ENCODE measurements at places on chromosomes 4 and X.
A peak's percentile ranks its signal among the peaks of the same experiment; 100 is the strongest.

GRCh38 chrX:55201930-55202579 lies 18.1 kb upstream of the PAGE5 start:
- no peak for DNase-seq

GRCh38 chrX:79162076-79162475 lies 17.6 kb downstream of the GPR174 start:
- DNase-seq: no peak

DNA sequence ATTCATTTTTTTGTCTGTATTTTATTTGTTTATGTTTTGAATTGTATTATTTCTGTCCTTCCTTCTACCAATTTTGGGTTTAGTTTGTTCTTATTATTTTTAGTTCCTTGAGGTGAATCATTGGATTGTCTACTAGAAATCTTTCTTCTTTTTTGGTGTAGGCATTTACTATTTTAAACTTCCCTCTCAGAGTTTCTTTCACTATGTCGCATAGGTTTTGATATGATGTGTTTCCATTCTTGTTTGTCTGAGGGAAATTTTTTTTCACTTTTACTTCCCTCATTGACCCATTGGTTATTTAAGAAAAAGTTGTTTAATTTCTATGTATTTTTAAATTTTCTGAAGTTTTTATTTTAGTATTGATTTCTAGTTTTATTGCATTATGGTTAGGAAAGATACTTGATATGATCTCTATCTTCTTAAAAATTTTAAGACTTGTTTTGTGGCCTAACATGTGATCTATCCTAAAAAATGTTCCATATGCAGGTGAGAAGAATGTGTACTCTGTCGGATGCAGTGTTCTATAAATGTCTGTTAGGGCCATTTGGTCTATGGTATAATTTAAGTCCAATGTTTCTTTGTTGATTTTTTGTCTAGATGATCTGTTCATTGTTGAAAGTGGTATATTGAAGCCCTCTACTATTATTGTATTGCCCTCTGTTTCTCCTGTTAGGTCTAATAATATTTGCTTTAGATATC lies 68.8 kb downstream of the IL15 start:
- no peak for DNase-seq

DNA sequence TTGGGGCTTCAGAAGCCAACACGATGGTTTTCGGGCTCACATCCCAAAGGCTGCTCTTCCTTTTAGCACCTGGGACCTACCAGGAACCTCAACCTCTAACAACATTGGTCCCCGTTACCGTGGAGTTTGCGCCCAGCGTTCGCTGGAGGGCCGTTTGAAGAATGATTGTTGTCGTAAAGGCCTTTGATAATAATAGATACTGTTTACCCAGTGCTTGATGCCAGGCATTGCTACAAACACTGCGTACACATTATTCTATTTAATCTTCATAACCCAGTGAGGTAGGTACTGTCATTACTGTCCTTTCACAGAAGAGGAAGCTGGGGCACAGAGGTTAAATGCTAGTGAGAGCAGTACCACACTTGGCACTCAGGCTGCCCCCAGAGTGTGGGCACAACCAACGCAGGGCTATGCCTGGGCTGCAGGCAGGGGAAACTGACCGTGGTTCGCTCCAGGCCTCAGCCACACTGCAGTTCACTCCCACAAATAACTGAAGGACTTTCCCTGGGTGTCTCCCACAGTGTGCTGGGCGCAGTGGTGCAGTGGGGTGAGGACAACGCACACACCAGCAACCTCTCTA lies 1.0 kb upstream of the ACSL1 start:
- peak; percentile 50 for DNase-seq

GRCh38 chr4:39312816-39313215 lies 53.3 kb downstream of the RFC1 start:
- DNase-seq: no peak

GRCh38 chr4:82618103-82618720 lies 56.4 kb upstream of the TMEM150C start:
- no peak for DNase-seq

- DNase-seq: no peak
Observed at GRCh38 chr4:162894387-162894786, 272.3 kb downstream of the NAF1 start.

DNA sequence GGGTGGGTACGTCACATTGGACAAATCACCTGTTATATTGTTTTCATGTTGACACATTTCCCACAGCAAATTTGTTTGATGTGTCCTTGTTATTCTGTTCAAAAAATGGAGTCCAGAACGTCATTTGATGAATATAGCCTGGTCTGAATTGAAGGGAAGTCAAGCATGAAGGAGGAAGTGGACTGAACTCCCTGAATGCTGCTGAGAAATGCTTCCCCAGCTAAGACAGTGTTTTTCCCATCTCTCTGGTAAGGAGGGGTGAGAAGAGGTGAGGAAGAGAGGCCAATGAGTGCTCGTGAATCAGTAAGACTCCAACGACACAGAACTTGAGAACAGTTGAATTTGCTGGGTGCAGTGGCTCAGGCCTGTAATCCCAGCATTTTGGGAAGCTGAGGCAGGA lies 127.4 kb downstream of the RBM47 start:
- DNase-seq: peak; percentile 56
